NCI-H1694 (cell line): ENCODE measurements at places on chromosomes 5 and 9.

GRCh38 chr5:176692326-176692725, 45.0 kb downstream of the TSPAN17 start:
- no peak for DNase-seq

GRCh38 chr5:39555788-39556187, 131.0 kb upstream of the DAB2 start:
- DNase-seq: no peak

DNA sequence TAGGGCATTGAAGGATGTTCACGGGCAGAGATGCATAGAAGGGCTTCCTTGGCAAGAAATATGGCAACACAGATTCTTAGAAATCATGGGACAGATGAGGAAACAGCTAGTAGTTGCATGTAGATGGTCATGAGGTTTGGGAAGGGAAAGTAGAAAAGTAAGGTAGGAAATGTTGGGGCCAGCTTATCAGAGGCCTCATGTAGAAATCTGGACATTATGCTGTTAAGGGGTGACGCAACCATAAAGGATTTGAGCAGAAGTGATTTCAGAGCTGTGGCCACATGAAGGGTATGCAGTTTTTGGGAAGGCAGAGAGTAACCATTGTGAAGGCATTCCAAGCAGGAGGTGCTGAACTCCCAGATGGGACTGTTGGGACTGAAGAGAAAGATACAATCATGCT, 224.0 kb downstream of the ARHGAP26 start:
- DNase-seq: no peak

DNA sequence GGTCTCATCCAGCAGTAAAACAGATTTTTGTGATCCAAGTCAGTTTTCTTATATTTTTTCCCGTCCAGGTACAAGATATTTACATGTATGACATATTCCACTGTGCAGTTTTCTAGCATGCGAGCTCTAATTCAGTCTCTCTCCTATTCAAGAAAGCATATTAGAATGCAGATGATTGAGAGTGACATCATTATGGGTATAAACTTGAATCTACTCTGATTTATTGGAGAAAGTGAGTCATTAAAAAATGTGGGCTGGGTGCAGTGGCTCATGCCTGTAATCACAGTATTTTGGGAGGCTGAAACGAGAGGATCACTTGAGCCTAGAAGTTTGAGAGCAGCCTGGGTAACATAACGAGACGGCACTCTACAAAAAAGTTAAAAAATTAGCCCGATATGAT, 6.2 kb downstream of the FER start:
- no peak for DNase-seq

DNA sequence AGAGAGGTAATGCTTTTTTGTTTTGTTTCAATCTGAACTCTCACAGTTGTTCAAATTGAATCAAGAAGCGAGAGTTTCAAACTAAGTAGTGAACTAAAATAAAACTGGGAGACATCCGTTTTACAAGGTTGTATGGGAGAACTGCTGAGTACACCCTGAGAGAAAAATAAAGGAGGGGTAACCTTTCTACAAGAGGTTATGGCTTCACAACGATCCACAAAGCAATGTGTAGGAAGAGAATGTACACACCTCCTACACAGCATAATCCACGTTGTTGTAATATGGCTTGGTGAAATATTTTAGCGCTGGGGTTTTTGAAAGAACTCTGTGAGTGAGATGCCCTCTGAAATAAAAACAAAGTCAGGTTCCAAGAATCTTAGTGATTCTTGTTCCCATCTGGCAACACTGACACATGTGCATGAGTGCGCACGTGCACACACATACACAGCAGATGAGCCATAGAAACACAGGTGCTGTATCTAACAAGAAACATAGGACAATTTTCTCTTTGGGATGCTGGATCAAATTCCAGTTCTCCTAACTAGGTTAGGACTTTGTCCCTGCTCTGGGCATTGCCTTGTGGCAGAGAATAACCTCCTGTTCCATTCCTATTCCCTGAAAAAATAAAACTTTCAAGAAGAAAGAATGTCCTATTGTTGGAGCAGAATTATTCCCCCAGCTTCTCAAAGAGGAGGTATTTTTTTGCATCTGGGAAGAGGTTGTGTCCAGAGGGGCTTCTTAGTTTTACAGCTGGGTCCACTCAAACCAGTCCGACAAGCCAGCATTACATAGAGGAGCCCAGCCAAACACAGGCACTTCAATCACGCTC, 94.5 kb upstream of the EFNA5 start:
- DNase-seq: no peak

DNA sequence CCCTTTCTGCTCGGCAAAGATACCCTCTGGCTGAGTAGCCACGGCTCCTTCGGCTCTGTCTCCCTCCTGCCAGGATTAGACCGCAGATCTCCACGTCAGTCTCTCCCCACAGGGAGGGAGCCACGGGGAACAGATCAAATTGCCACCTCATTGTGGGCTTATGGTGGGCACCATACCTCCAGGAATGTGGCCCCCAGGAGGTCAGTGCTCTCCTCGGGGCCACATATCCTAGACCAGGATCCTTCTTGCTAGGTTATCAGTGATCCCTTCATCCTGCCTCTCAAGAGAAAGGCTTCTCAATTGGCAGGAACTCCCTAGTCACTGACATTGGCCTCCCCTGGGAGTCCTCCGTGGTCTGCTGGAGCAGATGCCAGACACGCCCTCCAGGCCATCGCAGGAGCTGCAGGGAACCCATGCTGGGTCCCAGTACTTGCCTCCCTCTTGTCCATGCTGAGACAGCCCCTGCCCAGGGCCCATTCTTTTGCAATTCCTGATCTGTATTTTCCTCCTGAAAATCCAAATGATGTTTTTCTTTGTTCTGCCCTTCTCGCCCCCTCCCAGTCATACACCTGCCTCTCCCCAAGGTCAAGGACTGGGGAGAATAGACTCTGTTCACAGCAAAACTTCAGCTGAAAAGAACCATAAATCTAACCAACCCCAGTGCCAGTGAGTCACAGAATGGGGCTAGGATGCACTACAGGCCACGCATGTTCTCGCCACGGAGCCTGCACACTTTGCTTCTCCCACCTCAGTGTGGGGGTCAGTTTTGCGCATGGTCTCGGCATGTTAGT, 31.6 kb upstream of the ENHO start:
- DNase-seq: peak; percentile 70

DNA sequence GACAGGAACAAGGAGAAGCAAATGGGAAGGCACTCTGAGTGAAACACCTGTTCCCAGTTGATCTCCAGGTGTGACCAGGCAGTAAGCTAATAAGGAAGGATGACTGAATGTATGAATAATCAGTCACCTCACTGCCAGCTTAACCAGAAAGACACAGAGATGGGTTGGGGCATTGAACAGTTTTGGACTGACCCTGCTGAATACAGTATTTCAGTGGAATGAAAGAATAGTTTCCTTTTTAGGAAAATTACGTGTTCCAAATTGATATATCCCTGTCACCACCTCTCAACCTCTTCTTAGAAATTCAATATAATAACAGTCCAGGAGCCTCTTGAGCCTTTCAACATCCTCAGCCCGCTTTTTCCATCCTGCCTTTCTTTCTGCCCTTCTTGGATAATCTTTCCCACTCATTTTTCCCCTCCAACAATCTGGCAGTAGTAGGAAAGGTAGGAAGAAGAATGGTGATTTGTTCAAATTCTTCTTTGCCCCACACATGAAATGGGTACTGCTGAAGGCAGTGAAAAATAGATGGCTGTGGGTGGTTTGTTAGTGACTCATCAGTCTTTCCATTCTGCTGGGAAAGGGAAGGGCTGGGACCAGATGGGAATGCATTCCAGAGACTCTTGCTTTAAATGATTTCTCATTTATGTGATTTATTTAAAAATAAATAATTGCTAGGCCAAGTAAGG, 117.9 kb downstream of the ZSWIM6 start:
- DNase-seq: no peak

- no peak for DNase-seq
These were observed 8.6 kb upstream of the MUSK start for GRCh38 chr9:110659891-110660541.

- no peak for DNase-seq
These were observed 118.2 kb downstream of the SEC61B start for GRCh38 chr9:99340281-99340680.

- no peak for DNase-seq
These were observed 19.7 kb downstream of the WWC1 start for GRCh38 chr5:168311061-168311566.

DNA sequence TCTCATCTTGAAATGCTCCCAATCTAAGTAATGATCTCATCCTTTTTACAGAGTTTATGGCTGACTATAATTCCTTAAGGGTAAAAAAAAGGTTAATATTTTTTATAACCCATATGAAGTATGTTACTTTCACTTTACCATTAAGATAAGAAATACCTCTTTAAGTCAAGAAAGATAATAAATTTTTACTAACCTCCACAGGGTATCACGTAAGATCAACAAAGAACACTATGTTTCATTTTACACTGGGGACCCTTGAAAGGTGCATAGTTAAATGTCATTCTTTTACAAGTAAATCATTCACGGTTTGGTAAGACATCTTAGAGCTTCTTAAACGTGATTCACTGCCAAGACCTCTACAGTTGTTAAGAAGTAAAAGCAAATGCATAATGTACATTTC, 472.7 kb upstream of the CDH9 start:
- no peak for DNase-seq

- DNase-seq: no peak
These were observed 71.7 kb upstream of the KLF9 start for GRCh38 chr9:70486127-70486526.

GRCh38 chr5:139100825-139101224, 97.3 kb downstream of the SIL1 start:
- DNase-seq: no peak

GRCh38 chr9:84698323-84698722, 28.8 kb downstream of the NTRK2 start:
- no peak for DNase-seq

GRCh38 chr5:135491552-135492318, 39.6 kb upstream of the TIFAB start:
- no peak for DNase-seq

- no peak for DNase-seq
These were observed 5.2 kb upstream of the BARX1 start for GRCh38 chr9:93960221-93960970.
